ENCODE measurements at places on chromosomes 11 and 22.

DNA sequence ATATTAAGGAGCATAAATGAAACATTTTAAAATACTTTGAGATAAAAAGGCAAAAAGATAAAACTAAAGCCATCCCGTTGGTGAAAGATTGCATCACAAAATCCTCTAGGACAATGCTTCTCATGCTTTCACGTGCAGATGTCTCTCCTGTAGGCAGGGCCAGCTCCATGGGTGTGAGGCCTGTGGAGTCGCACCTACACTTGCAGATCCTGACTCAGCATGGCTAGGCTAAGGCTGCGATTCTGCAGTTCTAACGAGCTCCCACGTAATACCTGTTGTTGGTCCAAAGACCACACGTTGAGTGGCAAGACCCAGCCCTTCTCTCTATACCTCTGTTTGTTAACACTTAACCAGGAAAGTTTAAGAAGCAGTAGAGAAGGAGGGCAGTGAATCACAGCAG is 62.1 kb upstream of the CAPRIN1 start:
- no peak for DNase-seq

GRCh38 chr11:27246925-27247324 is 116.1 kb downstream of the CCDC34 start:
- no peak for DNase-seq

DNA sequence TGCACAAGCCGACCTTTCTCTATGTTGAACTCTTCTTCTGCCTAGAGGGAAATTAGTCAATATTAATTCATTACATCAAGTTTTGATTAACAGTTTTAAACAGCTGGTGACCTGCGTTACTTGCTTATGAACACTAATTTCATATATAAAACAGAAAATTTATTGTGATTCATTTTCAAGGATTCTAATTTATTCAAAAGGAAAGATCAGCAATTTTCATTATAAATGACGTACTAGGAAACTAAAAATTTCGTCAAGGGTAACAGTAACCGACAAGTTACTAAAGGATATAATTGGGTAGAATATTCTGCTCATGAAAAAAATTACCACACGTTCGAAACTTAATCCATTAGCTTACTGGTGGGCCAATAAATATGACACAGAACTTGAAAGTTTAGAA is 15.3 kb downstream of the ATP6V1E1 start:
- no peak for DNase-seq

DNA sequence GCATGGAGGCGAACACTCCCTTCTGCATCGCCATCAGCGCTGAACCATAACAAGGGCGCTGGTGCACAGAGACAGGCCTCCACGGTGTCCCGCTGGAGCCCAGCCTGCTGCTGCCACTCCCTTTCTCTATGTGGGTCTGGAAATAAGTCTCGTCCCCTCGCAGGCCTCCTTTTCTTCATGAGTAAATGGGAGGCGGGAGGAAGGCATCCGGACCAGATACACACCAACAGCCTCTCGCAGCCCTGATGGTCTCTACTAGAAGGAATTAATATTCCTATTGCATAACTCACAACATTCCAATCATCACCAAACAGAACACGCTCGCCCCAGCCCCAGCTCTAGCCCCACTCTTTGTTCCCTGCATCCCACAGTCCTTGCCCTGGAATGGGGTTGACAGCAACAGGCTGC is 14.9 kb downstream of the RASD2 start:
- DNase-seq = no peak

- no peak for DNase-seq
Observed at GRCh38 chr22:33018232-33018864, 39.8 kb downstream of the SYN3 start.

DNA sequence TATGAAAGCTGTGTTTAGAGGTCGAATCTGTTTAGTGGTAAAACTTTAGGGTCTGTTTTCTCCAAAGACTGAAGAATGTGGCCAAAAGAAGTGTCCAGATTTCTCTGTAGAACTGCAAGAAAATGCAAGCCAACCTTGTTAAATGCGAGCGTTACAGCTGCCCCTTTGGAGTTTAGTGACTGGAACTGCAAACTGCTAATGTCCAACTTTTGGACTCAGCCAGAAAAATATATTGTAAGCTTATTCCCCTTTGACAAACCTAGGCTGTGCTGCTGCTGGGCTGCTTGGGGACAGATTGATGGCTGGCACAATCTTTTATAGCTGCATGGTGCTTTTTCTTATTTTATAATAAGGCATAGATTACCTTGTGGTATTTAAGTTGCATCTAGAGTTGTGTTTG is 3.9 kb downstream of the TEAD1 start:
- no peak for DNase-seq

- no peak for DNase-seq
Observed at GRCh38 chr22:19044381-19044780, 77.8 kb downstream of the DGCR2 start.

GRCh38 chr11:126991596-126991995 is 9.0 kb downstream of the KIRREL3 start:
- DNase-seq = no peak

- peak; percentile 35 for DNase-seq
Observed at GRCh38 chr11:101034076-101034475, 95.5 kb downstream of the PGR start.

GRCh38 chr11:67632175-67632981 is 2.6 kb upstream of the NUDT8 start:
- peak; percentile 26 for DNase-seq

DNA sequence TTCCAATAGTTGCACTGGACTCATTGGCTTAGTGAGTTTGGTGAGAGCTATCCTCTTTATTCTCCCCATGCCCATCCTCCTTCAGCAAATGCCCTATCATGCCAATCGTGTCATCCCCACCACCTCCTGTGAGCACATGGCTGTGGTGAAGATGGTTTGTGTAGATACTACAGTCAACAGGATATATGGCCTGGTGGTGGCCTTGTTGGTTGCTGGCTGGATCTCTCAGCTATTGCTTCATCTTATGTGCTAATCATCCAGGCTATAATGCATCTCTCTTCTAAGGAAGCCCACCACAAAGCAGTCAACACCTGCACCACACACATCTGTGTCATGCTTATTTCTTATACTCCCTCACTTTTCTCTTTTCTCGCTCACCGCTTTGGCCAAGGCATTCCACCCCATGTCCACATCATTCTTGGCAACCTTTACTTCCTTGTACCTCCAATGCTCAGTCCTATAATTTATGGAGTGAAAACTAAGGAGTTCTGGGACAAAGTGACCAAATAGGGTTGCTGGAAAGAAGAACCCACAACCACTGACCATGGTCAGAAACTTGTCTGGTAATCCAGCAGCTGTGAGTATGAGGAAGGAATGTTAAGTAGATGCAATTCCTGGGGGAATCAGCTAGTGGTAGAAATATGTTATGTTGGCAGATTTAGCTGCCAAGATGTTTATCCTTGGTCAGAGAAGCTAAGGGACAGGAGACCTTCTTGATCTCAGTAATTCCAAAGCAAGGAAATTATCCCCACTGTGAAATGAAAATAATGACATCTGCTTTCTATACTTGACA is 16.3 kb upstream of the OR56B1 start:
- no peak for DNase-seq

- DNase-seq = no peak
Observed at GRCh38 chr11:47609675-47610074, 15.5 kb upstream of the C1QTNF4 start.

GRCh38 chr22:37161443-37161842 is 11.7 kb upstream of the IL2RB start:
- DNase-seq = no peak

DNA sequence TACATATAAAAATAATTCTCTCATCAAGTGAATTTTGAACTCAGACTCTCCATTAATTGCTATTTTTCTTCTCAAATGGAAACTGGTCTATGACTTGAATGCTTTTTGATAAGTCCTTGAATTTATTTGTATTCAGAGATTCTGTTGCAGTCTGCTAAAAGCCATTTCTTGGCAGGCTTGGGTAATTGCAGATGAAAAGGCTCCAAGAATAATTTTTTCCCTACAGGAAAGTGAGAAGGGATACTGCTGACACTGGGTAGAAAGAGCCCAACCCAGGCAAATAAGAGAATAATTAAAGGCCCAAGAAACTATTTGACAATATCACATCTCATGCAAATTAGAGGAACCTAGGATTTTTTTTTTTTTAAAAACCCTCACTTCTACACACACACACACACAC is 246.5 kb upstream of the DDI1 start:
- DNase-seq = no peak

GRCh38 chr22:49179175-49179574 is 648.5 kb downstream of the BRD1 start:
- DNase-seq = no peak

GRCh38 chr11:11218629-11218986 is 134.4 kb downstream of the CSNK2A3 start:
- peak; percentile 66 for DNase-seq

- no peak for DNase-seq
Observed at GRCh38 chr11:33376331-33377310, 119.4 kb downstream of the HIPK3 start.

DNA sequence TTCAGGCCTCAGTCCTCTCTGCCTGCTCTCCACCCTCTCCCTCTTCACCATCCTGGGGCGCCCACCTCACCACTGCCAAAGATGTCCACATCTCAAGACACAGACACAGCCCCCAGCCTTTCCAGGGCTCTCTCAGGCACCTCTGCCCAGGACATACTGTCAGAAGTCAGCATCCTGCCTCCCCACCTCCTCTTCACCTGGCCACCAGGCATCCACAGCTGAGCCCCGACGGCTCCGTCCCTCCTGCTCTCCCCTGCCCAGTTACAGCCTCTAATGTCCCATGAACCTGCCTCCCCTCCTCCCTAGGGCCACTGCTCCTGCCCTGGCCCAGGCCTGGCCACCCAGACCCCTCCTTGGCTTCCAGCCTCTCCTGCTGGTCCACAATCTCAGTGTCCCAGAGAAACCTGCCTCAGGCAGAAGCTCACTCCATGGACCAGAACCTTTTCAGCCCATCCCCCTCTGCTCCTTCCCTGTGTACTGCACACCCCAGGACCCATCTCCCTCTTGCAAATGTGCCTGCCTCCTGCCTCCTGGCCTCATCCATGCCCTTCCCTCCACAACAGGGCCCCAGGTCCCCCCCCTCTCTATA is 3.2 kb downstream of the LTBP3 start:
- DNase-seq = no peak

DNA sequence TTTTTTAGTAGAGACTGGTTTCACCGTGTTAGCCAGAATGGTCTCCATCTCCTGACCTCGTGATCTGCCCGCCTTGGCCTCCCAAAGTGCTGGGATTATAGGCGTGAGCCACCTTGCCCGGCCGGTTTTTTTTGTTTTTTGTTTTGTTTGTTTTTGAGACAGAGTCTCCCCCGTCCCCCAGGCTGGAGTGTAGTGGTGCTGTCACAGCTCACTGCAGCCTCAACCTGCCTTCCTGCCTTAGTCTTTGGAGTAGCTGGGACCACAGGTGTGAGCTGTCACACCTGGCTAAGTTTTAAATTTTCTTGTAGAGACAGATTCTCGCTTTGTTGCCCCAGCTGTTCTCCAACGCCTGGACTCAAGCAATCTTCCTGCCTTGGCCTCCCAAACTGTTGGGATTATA is 3.2 kb downstream of the PPIL2 start:
- DNase-seq = no peak

GRCh38 chr11:132142121-132142520 is 771.7 kb downstream of the NTM start:
- no peak for DNase-seq

- DNase-seq = no peak
Observed at GRCh38 chr11:78780889-78781288, 206.2 kb upstream of the NARS2 start.

DNA sequence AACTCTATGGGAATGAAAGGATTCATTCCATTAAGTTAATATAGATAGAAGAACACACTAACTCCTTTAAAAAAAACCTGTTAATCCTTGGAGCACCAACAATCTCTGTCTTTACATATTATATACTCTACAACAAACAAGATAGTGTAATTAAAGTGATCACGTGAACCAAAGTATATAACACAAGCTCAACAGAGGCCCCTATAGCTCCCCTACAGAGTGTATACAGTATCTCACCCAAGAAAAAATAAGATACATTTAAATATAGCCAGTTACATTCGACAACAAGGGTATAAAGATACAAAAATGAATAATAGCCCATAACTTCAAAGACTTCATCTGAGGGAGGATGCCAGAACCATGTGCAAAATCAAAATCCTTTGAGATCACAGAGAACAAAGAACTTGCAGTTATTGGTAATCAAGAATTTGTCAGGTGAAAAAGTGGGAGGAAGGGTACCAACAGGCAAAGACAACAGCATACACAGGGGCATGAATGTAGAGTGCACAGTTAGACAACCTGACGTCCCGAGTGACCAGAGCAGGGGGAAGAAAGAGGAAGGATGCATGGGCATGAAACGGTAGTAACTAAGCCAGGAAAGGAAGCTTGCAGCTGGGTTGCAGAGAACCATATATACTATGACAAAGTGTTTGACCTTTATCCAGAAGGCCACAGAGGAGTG is 4.7 kb downstream of the FCHSD2 start:
- no peak for DNase-seq

DNA sequence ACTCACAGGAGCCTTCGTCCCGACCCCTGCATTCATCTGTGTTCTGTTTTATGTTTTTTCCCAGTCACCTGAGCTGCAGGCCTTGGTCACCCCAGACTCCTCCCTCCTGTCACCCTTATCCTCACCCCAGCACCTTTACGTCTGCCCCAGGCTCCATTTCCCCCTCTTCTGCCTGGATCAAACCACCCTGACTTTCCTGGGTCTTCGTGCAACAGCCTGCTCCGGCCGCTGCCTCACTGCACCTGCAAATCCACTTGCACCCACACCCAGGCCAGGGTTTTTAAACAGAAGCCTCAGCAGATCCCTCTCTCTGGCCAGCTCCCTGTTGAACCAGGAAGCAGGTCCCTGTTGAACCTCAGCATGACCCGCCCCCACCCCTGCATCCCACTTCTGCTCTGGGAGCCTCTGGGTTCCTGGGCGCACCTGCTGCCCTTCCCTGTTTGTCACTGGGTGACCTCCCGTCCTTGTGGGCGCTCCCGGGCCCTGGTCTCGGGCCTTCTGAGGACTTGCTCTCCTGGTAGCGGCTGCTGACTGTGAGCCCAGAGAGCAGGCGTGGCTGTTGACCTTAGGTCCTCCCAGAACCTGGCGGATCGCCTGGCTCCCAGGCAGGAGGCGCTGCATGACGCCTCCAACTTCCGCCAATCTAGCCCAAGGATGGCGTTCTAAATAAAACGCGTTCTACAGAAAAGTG is 12.8 kb downstream of the MAPK8IP2 start:
- DNase-seq = peak; percentile 70

DNA sequence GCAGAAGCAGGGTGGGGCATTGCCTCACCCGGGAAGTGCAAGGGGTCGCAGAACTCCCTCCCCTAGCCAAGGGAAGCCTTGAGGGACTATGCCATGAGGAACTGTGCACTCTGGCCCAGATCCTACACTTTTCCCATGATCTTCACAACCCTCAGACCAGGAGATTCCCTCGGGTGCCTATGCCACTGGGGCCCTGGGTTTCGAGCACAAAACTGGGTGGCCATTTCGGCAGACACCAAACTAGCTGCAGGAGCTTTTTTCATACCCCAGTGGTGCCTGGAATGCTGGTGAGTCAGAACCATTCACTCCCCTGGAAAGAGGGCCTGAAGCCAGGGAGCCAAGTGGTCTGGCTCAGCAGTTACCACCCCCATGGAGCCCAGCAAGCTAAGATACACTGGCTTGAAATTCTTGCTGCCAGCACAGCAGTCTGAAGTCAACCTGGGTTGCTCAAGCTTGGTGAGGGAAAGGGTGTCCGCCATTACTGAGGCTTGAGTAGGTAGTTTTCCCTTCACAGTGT is 573.7 kb upstream of the ANO3 start:
- no peak for DNase-seq
